ENCODE measurements at places on chromosomes 6 and 20. TPM values are rescaled to one million over a fixed set of nuclear protein-coding genes. Genes with fewer than 3 reads are reported as not detected.

Gene COL11A2
- polyA plus RNA-seq, result 0.38 TPM

Gene PHACTR2
- 12.7 TPM for polyA plus RNA-seq

Gene SLC26A8
- polyA plus RNA-seq, result not detected

Gene CPNE5
- polyA plus RNA-seq, result 0.10 TPM

Measured in IMR-90 (cell line).